ENCODE measurements at places on chromosomes 1 and 21. TPM values are rescaled to one million over a fixed set of nuclear protein-coding genes. Genes with fewer than 3 reads are reported as not detected.

TMOD4 gene
- 32.0 TPM for polyA plus RNA-seq

LRRIQ3 gene
- 0.50 TPM for polyA plus RNA-seq

IL12RB2 gene
- 1.1 TPM for polyA plus RNA-seq

SPRR1B gene
- not detected for polyA plus RNA-seq

CTH gene
- 2.1 TPM for polyA plus RNA-seq

FAM167B gene
- polyA plus RNA-seq = 6.7 TPM

All from muscle of back (tissue), 13 donors.